ENCODE measurements at places on chromosomes 2 and 18. TPM values are rescaled to one million over a fixed set of nuclear protein-coding genes. Genes with fewer than 3 reads are reported as not detected.

Gene NAT8
- total RNA-seq = not detected

Gene WBP1
- 60.1 TPM for total RNA-seq

Gene POTEC
- not detected for total RNA-seq

Gene RGPD4
- total RNA-seq = not detected

Gene DTNA
- 21.0 TPM for total RNA-seq

DNA sequence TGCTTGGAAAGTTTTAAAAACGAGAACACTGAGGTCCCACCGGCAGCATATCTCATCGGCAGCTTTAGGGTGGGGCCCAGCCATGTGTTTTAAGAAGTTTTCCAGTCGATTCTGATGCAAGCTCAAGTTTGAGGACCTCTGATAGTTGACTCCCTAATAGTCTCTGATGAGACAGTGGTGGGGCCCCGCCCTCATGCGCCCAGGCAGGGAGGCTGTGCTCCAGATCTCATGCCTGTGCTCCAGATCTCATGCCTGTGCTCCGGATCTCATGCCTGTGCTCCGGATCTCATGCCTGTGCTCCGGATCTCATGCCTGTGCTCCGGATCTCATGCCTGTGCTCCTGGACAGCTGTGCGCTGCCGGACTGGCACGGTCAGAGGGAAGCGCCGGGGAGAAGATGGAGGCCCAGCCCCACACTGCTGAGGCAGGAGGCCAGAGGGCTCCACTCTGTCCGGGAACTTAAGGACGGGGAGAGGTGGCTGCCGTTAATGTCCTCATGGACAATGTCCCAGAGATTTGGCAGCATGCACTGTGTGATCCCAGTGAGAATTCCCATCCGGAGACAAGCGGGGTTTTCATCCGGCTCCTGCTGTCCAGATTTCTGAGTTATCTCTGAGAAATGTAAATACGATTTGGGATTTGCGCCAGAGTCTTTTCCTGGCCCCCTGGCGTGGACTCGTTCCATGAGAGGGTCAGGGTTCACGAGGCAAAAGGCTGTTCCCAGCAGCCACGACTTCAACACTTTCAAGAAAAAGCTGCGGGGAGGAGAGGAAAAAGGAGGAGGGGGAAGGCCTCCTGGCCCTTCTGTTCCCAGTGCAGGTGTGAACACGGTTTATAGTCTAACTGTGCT, 9.4 kb upstream of the COLEC11 start:
- H3K36me3 ChIP-seq = peaks cover 43% of the 10 kb centered on the region
- peak overlapping the region; percentile 33 for H3K4me3 ChIP-seq
- peaks cover 3% of the 10 kb centered on the region for H3K4me1 ChIP-seq
- no peak for DNase-seq
- H3K27ac ChIP-seq = peak overlapping the region; percentile 80
- H3K27me3 ChIP-seq = no peaks in the 10 kb centered on the region

GRCh38 chr18:58026395-58026794, 17.6 kb upstream of the NEDD4L start:
- no peaks in the 10 kb centered on the region for H3K36me3 ChIP-seq
- H3K4me1 ChIP-seq = no peaks in the 10 kb centered on the region
- H3K27ac ChIP-seq = no peak overlapping the region

GRCh38 chr2:108625186-108625827, 91.0 kb downstream of the LIMS1 start:
- peak overlapping the region; percentile 56 for H3K27ac ChIP-seq
- H3K36me3 ChIP-seq = no peaks in the 10 kb centered on the region
- H3K27me3 ChIP-seq = no peaks in the 10 kb centered on the region
- DNase-seq = no peak
- no peak overlapping the region for H3K4me3 ChIP-seq

GRCh38 chr2:64250751-64251423, 106.7 kb upstream of the PELI1 start:
- no peak overlapping the region for H3K27ac ChIP-seq
- no peaks in the 10 kb centered on the region for H3K4me1 ChIP-seq
- H3K27me3 ChIP-seq = no peaks in the 10 kb centered on the region
- no peak for DNase-seq

GRCh38 chr18:74709452-74709851, 111.8 kb downstream of the ZNF407 start:
- H3K27me3 ChIP-seq = no peaks in the 10 kb centered on the region
- H3K36me3 ChIP-seq = peaks cover 4% of the 10 kb centered on the region
- H3K4me1 ChIP-seq = no peaks in the 10 kb centered on the region
- H3K27ac ChIP-seq = no peak overlapping the region

DNA sequence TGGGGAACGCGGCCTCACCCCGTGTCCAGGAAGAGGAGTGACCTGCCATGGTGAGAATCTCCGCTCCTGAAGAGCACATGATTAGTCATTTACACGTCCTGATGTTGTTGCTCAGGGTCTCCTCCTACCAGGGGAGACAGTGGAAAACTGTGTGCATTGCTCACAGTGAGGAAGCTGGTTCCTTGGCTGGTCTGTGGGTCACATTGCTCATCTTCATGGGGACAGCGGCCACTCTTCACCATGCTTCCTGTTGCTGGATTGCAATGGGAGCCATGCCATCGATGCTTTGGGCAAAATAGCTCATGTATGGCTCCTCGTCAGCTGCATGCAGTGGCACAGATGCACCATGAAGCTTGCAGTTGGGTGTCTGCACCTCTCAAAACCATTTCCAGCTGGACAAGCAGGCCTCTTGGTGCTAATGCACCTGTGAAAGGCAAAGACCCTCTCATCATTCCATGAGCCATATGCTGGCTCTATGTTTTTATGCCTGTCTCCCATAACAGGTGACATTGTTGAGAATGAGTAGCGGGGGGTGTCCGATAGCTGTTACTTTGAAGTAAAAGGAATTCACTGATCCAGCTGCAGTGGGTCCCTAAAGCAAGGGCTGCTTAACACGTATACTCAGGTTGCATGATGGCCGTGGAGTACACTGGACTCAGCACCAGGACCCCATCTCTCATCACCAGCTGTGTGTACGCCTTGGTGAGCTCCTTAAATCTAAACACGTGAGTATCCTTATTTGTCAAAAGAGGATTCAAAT, 135.0 kb upstream of the ALKAL2 start:
- H3K4me3 ChIP-seq = no peak overlapping the region
- no peaks in the 10 kb centered on the region for H3K27me3 ChIP-seq
- H3K4me1 ChIP-seq = no peaks in the 10 kb centered on the region

GRCh38 chr18:64091526-64091925, 57.4 kb downstream of the LINC00305 start:
- no peak overlapping the region for H3K4me3 ChIP-seq
- no peaks in the 10 kb centered on the region for H3K4me1 ChIP-seq
- H3K27me3 ChIP-seq = no peaks in the 10 kb centered on the region
- DNase-seq = no peak
- no peaks in the 10 kb centered on the region for H3K36me3 ChIP-seq

DNA sequence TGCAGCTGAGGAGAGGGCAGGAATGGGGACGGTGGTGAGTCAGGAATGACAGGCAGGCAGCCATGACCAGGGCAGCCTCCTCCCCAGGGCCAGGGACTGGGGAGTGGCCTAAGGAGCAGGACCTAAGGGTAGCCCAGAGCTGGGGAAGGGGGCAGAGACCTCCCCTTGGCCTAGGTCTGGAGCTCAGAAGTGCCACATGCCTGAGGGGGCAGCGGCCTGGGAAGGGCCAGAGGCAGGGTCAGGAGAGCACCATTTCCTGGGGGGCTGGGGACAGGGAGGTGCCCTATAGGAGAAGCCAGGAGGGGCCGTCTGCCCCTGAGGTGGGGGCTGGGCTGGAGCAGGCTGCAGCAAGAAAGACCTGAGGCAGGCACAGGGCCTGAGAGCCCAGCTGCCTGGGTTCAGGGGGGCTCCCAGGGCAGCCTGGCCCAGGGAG, 20.9 kb downstream of the CFLAR start:
- no peaks in the 10 kb centered on the region for H3K27me3 ChIP-seq
- no peak overlapping the region for H3K4me3 ChIP-seq
- peaks cover 72% of the 10 kb centered on the region for H3K4me1 ChIP-seq
- H3K36me3 ChIP-seq = peaks cover 96% of the 10 kb centered on the region
- peak overlapping the region; percentile 59 for H3K27ac ChIP-seq

GRCh38 chr2:28764909-28765711, 13.5 kb downstream of the PPP1CB start:
- no peak overlapping the region for H3K27ac ChIP-seq
- no peak overlapping the region for H3K4me3 ChIP-seq
- H3K4me1 ChIP-seq = peaks cover 56% of the 10 kb centered on the region

GRCh38 chr2:233271693-233272092, 20.2 kb downstream of the ATG16L1 start:
- DNase-seq = no peak
- peaks cover 100% of the 10 kb centered on the region for H3K36me3 ChIP-seq
- no peaks in the 10 kb centered on the region for H3K4me1 ChIP-seq
- no peaks in the 10 kb centered on the region for H3K27me3 ChIP-seq
